ENCODE measurements at places on chromosomes 2 and 18.

DNA sequence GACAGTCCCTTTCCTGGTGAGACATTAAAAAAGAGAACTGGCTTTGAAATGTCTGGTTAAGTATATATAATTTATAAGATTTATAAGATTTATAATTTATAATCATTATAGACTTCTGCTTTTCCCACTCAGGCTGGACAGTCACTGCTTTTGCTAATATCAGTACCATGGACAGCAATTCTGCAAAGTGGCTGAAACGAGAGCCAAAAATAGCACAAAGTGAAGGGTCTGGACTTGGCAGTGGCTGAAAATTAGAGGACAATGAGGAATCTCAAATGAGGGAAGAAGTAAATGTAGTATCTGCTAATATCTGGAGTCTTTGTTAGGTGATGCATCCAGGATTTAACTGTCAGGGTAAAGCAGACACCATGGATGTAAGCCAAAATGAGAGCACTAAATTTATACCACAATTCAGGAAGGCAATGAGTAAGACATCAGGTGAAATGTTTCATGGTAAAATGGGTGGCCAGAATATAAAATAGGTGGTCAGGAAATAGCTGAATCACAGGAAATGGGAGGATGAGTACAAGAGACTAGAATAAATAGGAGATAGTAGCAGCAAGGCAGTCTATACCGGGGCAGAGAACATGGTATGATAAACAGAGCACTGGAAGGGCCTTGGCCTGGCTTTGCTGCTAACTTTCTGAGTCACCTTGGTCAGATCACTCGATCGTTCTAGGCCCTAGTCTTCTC is 39.6 kb upstream of the BOD1L2 start:
- no peak for DNase-seq

- DNase-seq: no peak
These were observed 239.9 kb upstream of the FOSL2 start for GRCh38 chr2:28152585-28153280.

- no peak for DNase-seq
These were observed 353.7 kb downstream of the ARL6IP6 start for GRCh38 chr2:153072077-153072476.

DNA sequence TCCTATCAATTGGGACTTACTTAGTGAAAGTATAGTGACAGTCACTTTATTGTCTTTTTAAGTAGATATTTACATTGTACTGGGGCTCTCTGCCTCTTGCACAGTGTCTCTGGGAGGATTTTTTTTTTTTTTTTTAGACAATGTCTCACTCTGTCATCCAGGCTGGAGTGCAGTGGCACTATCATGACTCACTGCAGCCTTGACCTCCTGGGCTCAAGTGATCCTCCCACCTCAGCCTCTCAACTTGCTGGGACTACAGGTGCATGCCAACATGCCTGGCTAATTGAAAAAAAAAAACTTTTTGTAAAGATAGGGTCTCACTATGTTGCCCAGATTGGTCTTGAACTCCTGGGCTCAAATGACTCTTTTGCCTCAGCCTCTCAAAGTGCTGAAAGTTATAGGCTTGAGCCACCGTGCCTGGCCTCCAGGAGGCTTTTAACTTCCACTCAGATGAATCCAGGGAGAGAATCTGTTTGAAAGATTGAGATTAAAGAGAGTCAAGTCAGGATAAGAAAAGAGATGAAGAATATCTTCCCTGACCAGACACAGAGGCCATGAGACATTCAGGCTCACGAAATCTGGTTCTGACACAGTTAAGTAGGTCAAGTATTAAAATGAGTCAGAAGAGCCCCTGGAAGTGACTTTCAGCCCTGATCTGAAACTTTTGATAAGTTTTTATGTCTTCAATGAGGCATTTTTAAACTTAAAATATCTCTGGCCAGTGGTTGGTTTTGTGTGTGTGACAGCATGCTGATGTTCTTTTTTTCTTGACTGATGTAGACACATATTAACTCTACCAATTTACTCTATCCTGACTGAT is 18.3 kb downstream of the ARHGEF33 start:
- no peak for DNase-seq

DNA sequence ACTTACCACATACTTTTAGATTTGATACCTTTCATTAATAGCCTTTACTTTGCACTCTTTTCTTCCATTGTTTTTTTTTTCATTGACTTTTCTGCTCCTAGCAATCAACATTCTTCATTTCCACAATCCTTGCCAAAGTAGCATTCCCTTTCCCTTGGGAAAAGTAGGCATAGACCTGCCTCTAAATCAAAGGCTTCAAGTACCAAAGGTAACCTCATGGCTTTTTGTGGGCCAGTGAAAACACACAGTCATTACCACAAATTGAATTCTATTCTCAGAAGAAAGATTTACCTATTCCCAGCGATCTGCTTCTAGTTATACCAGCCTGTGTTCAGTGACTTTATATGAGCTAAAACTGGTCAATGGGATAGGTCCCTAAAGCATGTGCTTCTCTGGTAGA is 109.2 kb downstream of the SOCS6 start:
- DNase-seq: no peak
